ENCODE measurements at places on chromosomes 6 and 20.

GRCh38 chr6:138601128-138601527 is 101.8 kb upstream of the NHSL1 start:
- DNase-seq, result no peak

- no peak for DNase-seq
Measured at GRCh38 chr6:168153553-168153952, 74.5 kb upstream of the FRMD1 start.

DNA sequence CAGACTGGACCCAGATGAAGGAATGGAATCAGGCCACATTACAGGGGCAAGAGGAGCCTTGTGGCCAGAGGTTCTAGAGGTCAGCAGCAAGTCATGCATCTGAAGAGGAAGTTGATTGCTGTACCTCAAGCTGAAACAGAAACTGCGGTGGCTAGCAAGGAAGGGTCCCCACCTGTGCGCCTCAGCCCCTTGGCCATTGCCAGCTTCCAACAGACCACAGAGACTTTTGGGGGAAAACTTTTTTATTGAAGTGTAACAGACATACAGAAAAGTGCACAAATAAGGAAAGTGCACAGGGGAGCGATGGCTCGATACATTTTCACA is 26.8 kb upstream of the SLC9A8 start:
- DNase-seq, result no peak

GRCh38 chr20:9626357-9626756 is 112.0 kb downstream of the LAMP5 start:
- no peak for DNase-seq

GRCh38 chr6:155228546-155229166 is 35.2 kb upstream of the CLDN20 start:
- no peak for DNase-seq

- DNase-seq, result no peak
Measured at GRCh38 chr20:774016-774659, 5.8 kb upstream of the SLC52A3 start.

Measured in SHP77 treated with DMSO at 0.1 percent for 48 hours (cell line).